Pancreas (tissue), 10 donors: ENCODE measurements at places on chromosomes 11 and 22. TPM values are rescaled to one million over a fixed set of nuclear protein-coding genes. Genes with fewer than 3 reads are reported as not detected.

The LMO2 gene
- total RNA-seq, result 11.5 TPM

The LIMK2 gene
- 22.9 TPM for total RNA-seq

- no peak for DNase-seq
These were observed 92.5 kb downstream of the DSCAML1 start for GRCh38 chr11:117704395-117705100.

GRCh38 chr11:29214833-29215232 is 802.0 kb downstream of the KCNA4 start:
- DNase-seq, result no peak

- no peak for DNase-seq
These were observed 6.0 kb upstream of the MCM5 start for GRCh38 chr22:35394011-35394312.

- no peak for DNase-seq
These were observed 144.5 kb downstream of the UVRAG start for GRCh38 chr11:75959540-75959939.

GRCh38 chr11:121615501-121615900 is 162.7 kb upstream of the SORL1-AS1 start:
- no peak for DNase-seq

GRCh38 chr11:71194710-71195109 is 57.7 kb downstream of the SHANK2 start:
- DNase-seq, result no peak

DNA sequence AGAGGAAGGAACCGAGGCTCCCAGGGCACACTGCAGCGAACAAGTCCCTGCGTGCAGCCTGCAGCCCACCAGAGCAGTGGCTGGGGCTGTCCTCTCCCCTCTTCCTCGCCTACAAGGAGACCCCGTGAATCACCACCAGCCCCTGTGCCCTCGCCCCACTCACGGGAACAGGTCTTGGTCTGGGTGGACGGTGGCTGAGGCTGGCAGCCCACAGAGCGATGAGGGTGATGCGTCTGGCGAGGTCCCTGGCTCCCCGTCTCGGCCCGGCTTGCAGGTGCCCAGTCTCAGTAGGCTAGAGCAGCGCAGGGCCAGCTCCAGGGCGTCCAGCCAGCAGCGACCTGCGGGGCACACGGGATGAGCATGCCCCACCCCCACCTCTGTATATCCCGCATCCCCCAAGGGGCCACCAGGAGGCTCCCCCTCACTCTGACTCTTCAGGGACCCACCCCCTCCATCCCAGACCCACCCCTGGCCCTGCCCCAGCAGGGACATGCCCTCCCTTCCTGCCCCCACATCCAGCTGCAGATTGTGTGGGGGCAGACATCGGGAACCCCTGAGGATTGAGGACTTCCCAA is 50.5 kb upstream of the CARS1 start:
- no peak for DNase-seq

- DNase-seq, result no peak
These were observed 8.8 kb upstream of the MED17 start for GRCh38 chr11:93775289-93775688.

GRCh38 chr11:61803889-61804647 is 11.4 kb downstream of the FEN1 start:
- DNase-seq, result no peak
